ENCODE measurements at places on chromosomes 1 and 21.

DNA sequence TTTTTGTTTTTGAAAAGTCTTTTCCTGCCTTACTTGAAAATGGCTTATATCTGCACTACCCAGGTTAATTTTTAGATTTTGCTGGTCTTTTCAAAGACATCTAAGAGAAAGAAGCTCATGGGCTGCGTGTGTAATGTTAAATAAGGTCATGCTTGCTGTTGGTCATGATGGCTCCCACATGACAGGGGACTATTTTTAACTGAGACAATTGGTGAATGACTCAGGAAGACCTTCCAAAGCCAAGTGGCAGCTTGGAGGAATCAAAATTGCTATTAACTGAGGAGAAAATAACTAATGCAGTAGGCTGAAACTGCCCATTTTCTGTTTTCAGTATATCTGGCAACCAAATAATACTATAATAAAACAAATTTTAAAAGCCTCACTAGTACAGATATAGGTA, 117.1 kb upstream of the SPAG17 start:
- DNase-seq, result no peak

GRCh38 chr1:42529724-42530181, 66.7 kb downstream of the CCDC30 start:
- DNase-seq, result no peak

DNA sequence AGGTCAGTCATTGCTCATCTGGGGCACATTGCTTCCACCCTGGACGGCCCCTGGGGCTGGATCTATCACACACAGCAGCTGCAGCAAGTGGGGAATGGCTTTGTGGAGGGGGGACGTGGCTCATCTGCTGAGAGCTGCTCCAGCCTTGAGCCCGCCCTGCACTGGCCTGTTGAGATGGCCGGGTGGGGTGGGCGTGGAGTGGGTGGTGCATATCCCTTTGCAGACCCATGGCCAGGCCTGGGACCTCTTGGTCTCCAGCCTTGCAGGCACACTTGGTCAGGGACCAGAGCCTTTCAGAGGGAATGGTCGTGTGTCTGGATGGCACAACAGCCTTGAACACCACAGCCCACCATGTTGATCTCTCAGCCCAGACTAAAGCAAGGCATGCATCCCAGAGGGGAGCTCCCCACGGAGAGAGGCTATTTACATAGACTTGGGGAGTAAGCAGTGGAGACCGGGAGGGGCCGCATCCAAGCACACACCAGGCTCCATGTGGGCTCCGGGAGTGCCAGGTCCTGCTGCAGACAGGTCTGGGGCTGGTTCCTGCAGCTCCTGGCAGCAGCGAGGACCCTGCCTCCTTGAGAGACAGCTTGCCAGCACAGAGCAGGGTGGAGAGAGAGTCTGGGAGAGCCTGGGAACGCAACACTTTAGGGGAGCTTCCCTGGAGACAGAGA, 52.8 kb upstream of the SELENON start:
- no peak for DNase-seq

DNA sequence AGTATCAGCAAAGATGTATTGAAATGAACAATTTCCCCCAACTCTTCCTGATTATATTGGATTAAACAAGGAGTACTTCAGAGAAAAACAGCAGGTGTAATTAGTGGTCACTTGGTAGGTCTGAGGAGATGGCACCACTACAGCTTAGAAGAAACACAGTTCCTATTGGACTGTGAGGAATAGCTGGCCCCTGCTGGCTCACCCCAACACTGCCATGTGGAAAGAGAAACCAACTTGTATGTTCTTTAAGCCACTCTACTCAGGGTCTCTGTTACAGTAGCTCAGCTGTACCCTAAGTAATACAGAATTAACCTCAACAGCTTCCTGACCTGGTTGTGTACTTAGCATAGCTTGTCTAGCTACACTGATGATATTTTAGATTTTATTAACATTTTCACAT, 26.5 kb upstream of the MTR start:
- DNase-seq, result no peak

GRCh38 chr1:33094971-33095604, 14.1 kb downstream of the AZIN2 start:
- DNase-seq, result no peak

DNA sequence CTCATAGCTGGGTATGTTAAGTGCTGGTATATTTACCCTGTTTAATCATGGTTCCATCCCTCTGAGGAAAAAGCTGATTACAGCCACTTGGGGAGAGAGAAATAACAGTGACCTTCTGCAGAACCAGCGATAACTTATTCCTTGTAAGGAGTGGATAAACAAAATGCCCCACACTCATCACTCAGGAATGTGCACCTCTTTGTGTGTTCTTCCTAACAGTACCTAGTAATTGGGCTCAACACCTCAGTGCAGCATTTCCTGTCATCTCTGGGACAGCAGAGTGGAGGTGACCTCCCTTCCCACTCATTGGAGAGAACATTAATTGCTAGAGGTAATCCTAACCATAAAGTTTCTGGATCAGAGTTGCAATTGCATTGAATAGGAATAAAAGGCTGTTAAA, 112.5 kb upstream of the F3 start:
- peak; percentile 72 for DNase-seq

DNA sequence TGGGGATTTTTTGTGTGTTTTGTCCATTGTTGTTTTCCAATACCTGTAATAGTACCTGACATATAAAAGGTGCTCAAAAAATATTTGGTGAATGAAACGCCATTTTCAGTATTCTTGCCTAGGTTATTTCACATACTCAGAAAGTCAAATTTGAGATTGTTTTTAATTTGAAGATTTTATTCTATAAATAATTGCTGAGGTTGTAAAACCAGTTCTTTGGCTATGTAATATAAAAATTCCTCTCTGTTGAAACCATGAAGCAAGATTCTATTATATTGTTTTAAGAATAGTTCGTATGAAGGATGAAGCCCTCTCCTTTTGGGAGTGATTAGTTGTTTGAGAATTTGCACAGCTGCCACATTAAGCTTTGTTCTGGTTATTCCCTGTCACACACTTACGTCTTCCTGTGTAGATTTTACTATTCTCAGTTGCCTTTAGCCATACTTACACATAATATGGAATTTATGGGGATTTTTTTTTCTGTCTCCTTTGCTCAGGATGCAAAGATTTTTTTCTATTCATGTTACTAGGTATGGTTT, 60.2 kb upstream of the MPC2 start:
- DNase-seq, result no peak

DNA sequence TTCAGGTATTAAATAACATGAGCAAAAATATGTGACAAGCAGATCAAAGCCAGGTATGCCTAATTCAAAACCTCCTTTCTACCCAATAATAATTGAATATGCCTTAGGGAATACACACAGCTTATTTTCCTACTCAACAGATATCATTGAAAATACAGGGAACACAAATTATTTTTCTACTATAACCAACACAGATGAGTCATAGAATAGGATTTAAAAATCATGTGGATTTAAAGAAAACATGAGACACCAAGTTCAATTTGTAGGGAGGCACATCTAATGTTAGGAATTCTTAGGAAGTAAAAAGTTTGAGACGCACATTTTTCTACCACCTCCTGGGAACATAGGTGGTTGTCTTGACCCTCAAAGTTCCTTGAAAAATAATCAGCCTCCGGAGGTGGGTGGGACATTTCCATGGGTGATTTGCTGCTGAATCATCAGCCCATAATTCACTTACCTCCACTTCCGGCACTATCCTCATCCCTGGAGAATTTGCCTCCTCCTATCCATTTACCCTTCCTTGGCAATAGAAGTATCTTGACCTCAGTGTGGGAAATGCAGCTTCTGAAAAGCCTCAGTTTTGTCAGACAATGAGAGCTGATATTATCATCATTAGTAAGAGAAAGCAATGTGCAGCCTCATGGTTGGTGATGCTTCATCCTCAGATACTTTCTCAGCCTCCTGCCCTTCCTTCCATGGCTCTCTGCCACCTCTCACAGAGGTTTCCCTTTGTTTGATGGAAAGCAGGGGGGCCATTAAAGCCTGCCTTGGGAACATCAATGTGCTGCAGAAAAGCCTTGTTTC, 33.5 kb upstream of the RGS4 start:
- peak; percentile 85 for DNase-seq

- DNase-seq, result no peak
These were observed 54.1 kb downstream of the ARHGAP29 start for GRCh38 chr1:94183197-94183815.

GRCh38 chr1:61448914-61449313, 276.0 kb downstream of the TM2D1 start:
- DNase-seq, result no peak

DNA sequence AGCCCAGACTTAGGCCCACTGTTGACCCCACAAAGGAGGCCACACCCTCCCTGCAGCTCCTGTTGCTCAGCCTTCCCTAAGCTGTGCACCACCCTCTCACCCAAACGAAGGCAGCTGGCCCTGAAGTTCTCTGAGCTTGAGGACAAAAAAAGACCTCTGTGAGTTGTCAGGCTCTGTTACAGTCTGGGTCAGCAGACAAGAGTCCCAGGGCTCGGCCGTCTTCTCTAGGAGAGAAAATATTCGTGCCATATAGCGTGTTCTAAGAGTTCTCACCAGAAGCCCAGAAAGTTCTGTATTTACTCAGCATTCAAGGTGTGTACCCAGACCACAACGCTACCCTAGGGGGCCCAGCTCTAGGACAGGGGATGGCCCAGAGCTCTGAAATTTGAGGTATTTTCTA, 25.5 kb upstream of the LYST start:
- no peak for DNase-seq

GRCh38 chr1:80896781-80897356, 903.9 kb upstream of the ADGRL2 start:
- no peak for DNase-seq

DNA sequence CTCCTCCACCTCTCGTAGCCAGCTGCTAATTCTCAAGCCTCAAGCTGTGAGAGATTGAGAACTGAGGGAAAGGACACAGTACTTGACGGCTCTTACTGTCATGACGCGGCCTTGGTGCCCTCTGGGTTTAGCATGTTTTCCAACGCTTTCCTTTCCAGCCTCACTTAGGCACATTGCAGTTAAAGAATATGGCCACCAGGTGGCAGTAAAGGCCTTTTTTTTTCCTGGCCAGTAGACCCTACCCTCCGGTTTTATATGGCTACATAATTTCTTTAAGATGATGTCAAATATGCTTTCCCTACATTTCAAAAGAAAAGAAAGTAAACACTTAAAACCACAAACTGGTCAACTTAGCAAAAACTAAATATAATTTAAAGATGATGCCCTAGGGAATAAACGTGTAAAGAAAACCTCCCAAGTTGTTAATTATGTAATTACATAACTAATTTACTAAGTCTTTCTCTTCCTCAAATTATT, 56.8 kb upstream of the PRDX6 start:
- no peak for DNase-seq

- DNase-seq, result no peak
These were observed 3.8 kb downstream of the TMEM54 start for GRCh38 chr1:32897082-32898049.

DNA sequence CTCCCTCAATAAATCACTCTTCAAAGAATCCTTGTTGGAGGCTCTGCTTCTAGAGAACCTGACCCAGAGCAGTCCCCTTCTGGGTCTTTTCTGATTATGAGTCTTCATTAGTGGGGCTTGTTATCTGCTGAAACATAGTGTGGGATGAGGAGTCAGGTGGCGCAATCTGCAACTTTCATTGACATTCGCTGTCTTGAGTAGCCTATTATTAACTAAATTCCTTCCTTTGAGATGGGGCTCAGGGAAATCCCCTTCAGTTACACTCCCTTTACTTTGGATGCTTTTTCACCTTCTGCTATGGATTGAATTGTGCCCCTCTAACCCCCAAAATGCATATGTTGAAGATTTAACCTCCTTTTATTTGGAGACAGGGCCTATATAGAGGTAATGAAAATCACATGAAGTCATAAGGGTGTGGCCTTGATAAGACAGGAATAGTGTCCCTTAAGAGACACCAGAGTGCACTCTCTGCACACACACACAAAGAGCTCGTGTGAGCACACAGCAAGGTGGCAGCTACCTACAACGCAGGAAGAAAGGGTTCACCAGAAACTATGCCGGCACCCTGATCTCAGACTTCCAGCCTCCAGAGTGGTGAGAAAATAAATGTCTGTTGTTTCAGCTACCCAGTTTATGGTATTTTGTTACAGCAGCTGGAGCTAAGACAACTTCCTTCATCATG, 19.5 kb downstream of the DIO1 start:
- no peak for DNase-seq

GRCh38 chr1:10866321-10867093, 70.1 kb upstream of the CASZ1 start:
- DNase-seq, result no peak

DNA sequence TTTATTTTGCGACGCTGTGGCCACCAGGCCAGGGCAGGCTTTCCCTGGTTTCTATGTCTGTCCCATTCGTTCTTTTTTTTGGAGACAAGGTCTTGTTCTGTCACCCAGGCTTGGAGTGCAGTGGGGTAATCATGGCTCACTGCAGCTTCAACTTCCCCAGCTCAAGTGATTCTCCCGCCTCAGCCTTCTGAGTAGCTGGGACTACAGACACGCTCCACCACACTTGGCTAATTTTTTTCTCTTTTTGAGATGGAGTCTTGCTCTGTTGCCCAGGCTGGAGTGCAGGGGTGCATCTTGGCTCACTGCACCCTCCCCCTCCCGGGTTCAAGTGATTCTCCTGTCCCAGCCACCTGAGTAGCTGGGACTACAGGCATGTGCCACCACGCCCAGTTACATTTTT, 43.4 kb upstream of the WNT4 start:
- no peak for DNase-seq

DNA sequence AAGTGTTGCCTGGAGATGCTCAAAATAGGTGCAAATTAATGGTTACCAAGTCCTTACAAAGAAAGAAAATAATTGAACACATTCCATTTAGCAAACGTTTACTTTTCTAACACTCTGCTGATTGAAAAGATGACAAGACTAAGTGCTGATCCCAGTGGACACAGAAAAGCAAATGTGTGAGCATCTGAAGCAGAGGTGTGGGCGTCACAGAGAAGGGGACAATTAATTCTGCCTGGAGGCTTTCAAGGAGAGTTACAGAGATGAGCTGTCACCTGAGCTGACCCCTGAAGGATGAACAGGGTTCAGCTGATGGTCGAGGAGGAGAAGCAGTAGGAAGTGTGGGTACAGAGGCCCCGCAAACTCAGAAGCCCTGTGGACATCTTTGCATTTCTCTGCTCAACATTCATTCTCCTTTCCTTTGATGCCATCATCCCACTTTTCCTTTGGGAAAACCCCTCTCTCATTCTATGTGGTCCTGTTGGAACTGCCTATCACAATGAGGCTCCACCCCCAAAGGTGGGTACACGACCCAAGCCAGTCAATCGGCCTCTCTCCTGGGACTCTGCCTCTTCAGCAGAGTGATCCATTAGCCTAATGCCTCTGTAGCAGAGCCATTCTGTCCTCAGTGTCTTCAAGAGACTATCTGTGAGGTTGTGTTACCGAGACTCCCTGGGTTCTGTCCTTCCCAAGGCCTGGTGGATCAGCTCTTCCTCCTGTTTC, 17.2 kb upstream of the PLA2G2E start:
- no peak for DNase-seq
